ENCODE measurements at places on chromosomes 7 and 10. TPM values are rescaled to one million over a fixed set of nuclear protein-coding genes. Genes with fewer than 3 reads are reported as not detected.

- no peak for ATAC-seq
Measured at GRCh38 chr7:149713731-149714068, 59.7 kb downstream of the ZNF467 start.

GRCh38 chr10:32982911-32983909, 25.2 kb upstream of the ITGB1 start:
- no peak for ATAC-seq

GRCh38 chr7:67105377-67105776, 108.7 kb downstream of the TYW1 start:
- ATAC-seq = no peak

The GPR141 gene
- total RNA-seq = 0.60 TPM

The CPN1 gene
- not detected for total RNA-seq

GRCh38 chr10:19708031-19708430, 108.2 kb upstream of the PLXDC2 start:
- no peak for ATAC-seq

The AOAH gene
- total RNA-seq = 1.7 TPM

GRCh38 chr7:34900891-34901513, 136.3 kb downstream of the DPY19L1 start:
- ATAC-seq = peak; percentile 55

DNA sequence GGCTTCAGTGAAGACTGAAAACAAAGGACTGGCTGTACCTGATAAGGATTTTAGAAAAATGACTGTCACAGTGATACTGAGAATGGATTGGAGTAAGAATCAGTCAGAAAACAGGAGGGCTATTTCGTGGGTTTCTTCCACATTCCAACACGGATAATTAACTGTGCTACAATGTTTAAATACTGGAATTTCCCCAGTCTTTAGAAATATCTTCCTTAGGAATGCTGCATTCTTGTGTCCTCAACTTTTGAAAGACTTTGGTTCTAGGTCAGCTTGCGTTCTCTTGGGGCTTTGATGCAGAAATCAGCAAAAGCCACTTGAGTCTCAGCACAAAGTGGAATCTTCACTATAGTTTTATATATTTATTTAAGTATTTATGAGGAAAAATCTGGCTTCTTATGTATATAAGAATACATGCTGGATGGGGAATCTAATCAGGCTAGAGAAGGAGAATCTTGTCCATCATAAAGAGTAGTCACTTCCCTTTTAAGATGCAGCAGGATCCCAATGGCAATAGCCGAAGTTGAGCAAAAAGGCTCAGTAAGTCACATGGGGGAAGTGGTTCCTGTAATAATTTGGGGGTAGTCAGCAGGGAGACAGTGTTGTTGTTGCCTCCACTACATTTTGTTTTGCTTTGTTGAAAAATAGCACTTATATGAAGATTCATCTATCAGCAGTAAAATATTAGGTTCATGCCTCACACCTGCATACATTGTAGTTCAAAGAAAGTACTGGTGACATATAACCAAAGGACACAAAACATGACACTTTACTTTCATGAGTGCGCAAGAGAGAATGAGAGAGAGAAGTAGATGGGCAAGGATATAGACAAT, 86.0 kb downstream of the CH25H start:
- no peak for ATAC-seq

GRCh38 chr7:22255834-22256233, 101.1 kb downstream of the RAPGEF5 start:
- no peak for ATAC-seq

DNA sequence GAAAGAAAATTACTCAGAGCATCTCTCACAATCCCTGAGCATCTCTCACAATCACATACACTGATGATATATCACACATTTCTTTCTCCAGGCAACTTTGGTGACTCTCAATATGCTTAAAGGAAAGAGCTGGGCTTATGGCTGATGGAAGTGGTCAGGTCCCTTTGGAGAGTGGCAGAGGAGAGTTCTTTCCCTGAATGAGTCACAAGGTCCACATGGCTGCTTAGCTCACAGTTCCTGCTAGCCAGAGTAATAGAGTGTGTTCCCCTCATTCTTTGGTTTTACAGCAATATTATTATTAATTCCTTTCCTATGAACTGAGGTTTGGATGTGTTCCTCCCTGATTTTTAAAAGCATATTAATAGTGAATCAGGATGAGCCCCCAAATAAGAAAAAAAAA, 287.4 kb downstream of the C7orf25 start:
- ATAC-seq = no peak

- peak; percentile 60 for ATAC-seq
Measured at GRCh38 chr10:22321156-22321923, 441 bp downstream of the BMI1 start.

DNA sequence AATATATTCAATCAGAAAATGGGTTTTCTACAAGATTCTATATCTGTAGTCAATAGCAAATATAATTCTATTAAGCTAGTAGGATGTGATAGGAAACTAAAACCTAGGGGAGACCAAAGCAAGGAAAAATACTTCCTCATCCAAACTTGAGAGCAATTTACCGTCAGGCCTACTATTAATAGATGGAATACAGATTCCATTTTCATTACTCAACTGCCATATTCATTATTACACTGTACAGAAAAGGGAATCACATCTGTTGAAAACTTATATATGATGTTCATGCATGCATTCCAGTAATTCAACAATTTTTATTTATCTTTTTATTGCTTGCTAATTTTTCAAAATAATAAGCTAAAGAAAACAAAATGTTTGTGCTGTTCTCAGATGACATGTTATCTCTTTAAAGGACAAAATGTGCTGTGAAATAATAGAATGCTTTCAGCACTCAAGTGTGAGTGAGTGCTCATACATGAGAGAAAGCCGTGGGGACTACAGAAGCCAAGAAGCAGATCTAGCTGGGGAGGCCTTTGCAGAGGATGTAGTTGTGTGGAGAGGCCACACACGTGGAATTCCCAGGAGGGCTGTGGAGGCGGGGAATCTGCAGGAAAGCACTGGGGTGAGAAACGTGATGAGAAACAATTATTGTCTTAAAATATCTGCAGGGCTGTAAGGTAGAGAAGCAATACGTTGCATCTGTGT, 110.0 kb downstream of the EGFR start:
- ATAC-seq = no peak

The STEAP1 gene
- 8.8 TPM for total RNA-seq

GRCh38 chr10:47376522-47377220, 7.4 kb downstream of the ZNF488 start:
- no peak for ATAC-seq

- peak; percentile 66 for ATAC-seq
Measured at GRCh38 chr10:46787321-46787615, 124.0 kb upstream of the PTPN20 start.

GRCh38 chr7:155928583-155928982, 116.3 kb upstream of the SHH start:
- ATAC-seq = peak; percentile 85

DNA sequence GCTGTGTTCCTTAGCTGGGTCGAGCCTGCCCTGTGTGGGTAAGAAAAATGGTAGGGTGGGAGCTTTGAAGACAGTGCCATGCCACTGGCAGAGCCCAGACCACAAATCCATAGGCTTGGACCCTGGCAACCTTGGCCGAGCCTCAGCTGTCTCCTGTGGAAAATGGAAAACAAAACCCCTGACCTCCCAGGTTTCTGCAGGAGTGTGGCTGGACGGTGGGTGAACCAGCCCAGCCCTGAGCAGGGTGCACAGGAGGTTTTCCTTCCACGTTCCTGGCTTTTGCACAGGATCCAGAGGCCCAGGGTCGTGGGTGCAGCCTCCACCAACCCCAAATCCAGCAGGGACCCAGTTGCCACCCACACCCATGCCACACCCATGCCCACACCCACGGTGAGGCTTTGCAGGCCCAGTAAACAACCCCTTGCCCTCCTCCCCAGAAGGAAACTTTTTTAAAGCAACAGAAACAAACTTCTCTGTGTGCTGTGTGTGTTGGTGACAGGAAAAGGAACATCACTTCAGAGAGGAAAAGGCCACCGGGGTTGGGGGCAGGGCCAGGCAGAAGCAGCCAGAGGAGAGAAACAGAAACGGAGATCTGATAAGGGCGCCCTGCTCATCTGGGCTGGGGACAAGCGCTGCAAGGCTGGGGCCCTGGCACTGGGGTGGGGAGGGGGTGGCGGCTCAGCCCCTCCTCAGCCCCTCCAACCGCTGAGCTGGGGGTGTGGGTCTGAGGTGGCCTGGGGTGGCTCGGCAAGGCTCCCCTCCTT, 20.7 kb upstream of the ZMIZ1 start:
- no peak for ATAC-seq

GRCh38 chr10:55500931-55501559, 700.0 kb upstream of the PCDH15 start:
- no peak for ATAC-seq

- no peak for ATAC-seq
Measured at GRCh38 chr7:114531326-114531725, 116.7 kb downstream of the FOXP2 start.

- ATAC-seq = peak; percentile 74
Measured at GRCh38 chr7:26398756-26399509, 107.3 kb downstream of the SNX10 start.

DNA sequence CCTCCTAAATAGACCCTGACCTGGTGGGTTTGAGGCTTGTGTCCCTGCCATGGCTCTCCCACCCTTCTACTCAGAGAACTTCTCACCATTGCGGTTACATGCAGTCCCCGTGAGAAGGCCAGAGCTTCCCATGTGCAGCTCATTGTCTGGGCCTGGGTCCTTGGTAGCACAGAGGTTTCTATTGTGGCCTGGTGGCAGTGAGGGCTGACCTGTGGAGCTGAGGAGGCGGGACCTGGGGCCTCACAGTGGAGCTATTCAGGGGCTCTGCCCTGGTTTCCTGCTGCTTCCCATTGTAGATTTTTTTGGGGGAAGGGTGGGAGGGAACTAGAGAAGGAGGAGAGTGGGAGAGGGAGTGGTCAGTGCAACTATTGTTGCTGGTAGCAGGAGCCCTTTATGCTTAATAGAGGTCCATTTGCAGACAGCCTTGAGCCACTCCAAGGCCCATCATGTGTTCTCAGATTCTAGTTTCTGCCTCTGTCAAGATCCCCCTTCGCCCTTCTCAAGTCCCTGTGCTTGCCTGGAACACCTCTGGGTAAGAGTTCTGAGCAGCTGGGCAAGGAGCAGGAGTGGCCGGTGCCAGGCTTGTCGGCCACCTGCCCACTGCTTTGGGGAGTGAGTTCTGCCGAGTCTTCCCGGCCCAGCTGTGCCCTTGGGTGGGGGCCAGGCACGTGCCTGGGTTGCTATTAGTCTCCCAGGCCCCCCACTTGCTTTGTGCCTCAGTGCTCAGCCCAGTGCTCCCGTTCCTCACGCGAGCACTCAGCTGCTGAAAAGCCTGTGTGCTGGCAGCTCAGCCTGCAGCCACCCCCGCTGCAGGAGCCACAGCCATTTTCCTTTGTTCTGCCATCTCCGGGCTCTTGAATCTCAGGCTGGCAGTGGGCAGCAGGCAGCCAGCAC, 10.7 kb downstream of the TSPAN14 start:
- no peak for ATAC-seq

GRCh38 chr7:124440081-124440480, 325.5 kb downstream of the GPR37 start:
- ATAC-seq = no peak

GRCh38 chr10:61389887-61390286, 63.3 kb downstream of the TMEM26 start:
- no peak for ATAC-seq

GRCh38 chr7:139798221-139798620, 20.4 kb upstream of the HIPK2 start:
- peak; percentile 88 for ATAC-seq

- ATAC-seq = no peak
Measured at GRCh38 chr10:115659616-115660015, 566.5 kb downstream of the ATRNL1 start.

All from esophagus mucosa (tissue), 1 donor.